ENCODE measurements at places on chromosomes 2 and 18. TPM values are rescaled to one million over a fixed set of nuclear protein-coding genes. Genes with fewer than 3 reads are reported as not detected.

- no peak for DNase-seq
Measured at GRCh38 chr18:61076986-61077385, 256.2 kb upstream of the CDH20 start.

GRCh38 chr2:23361152-23361551 is 23.8 kb upstream of the KLHL29 start:
- DNase-seq, result no peak

DNA sequence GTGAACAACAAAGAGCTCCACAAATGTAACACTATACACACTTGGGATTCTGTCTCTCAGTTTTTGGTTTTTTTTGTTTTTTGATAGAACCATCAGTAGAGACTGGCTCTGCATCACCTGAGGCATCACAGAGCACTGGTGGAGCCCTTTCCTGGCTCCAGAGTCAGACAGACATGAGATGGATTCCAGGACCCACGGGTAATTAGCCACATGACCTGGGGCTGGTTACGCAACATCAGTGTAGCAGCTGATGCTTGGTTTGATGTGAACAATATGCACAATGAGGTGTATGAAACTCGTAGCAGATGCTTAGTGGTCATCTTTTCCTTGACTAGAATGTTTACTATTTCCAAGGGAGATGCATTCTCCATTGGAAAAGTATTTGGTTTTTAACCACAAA is 40.7 kb downstream of the CMPK2 start:
- DNase-seq, result no peak

FASTKD1 gene
- total RNA-seq, result 9.7 TPM

AFF3 gene
- 0.53 TPM for total RNA-seq

Measured in gastrocnemius medialis (tissue), 4 donors.